ENCODE measurements at places on chromosomes 2 and 18.

DNA sequence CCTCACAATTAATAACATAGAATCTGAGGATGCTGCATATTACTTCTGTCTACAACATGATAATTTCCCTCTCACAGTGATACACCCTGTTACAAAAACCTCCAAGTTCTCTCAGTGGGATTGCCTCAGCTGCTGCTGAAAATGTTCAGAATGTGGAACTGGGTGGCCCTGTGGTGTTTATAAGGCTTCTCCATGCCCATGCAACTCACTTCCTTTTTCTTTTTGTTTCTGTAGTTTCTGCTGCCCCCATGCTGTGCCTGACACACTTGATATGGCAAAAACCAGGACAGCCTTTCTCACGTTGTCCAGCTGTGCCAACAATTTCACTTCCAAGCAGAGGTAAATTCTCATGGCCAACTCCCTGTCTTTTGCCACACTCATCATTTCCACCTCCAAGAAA lies 206.2 kb downstream of the RPIA start:
- DNase-seq, result no peak

DNA sequence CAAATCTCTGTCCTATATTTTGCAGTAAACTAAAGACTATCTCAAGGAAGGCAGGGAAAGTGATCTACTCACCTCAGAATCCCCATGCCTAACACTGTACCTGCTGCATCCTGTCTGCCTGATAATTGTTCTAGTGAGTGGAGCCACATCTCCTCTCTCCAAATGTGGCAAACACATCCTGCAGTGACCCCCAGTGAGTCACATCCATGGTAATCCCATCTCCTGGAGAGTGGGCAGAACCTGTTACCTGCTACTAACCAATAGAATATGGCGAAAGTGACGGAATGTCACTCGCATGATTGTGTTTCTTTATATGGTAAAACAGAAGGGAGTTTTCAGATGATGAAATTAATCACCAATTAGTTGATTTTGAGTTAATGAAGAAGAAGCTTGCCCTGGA lies 353.8 kb upstream of the DLGAP1 start:
- DNase-seq, result peak; percentile 62

GRCh38 chr2:152453129-152453911 lies 118.3 kb downstream of the FMNL2 start:
- DNase-seq, result peak; percentile 89

DNA sequence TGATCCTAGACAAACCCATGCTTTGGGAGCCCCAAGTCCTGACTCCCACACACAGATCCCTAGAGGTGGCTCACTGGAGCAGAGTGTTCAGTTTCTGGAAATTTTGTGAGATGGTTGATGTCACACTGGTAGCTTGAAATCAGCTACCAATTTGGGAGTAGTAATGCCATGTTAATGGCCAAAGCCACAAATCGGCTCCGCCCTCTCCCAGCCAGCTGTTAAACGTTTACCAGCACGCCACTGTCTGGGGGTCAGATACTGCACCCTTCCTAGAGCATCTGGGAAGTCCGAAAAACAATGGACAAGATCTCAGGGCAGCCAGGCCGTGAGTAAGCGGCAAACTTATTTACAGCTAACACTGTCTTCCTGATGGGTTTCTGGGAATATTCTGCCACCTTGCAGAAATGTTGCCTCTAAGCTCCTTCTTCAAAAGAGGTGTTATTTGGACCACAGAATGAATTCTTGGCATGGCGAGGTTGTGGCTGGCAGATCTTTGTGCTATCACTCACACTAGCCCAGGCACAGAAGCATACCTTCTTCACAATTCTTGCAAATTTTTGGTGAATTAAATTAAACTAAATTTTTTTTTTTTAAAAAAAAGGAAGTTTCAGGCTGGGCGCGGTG lies 60.2 kb upstream of the FZD7 start:
- no peak for DNase-seq

DNA sequence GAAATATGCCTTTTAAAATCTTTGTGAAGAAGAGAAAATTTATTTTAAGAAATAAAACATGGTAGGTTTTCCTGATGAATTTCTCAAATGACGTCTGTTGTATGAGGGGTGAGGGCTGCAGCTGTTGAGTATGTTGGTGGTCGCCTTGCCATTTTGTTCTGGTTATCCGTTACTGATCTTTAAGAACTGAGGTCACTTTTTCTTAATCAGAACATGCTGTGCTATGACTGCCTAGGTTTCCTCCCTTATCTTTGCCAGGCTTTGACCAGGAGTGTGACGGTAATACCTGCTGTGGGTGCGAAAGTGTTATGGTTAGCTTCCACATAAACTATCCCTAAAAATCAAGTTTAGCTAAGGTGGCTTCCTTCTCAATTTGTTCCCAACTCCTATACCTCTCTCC lies 176.9 kb downstream of the DIS3L2 start:
- no peak for DNase-seq

GRCh38 chr2:232459419-232460035 lies 3.6 kb downstream of the ALPI start:
- peak; percentile 38 for DNase-seq

- DNase-seq, result peak; percentile 87
Observed at GRCh38 chr2:94986392-94986963, 39.0 kb upstream of the MAL start.

GRCh38 chr18:64149916-64150438 lies 1.1 kb upstream of the LINC00305 start:
- DNase-seq, result no peak

Measured in endodermal cell (in vitro differentiated cells).